ENCODE measurements at places on chromosomes 16 and 17. TPM values are rescaled to one million over a fixed set of nuclear protein-coding genes. Genes with fewer than 3 reads are reported as not detected.

Gene GRIN2A
- total RNA-seq = 0.03 TPM

Gene KRTAP16-1
- total RNA-seq = not detected

Gene CCL16
- total RNA-seq = not detected

Gene HES7
- 3.3 TPM for total RNA-seq

Gene WFIKKN2
- not detected for total RNA-seq

Gene CD79B
- 3.4 TPM for total RNA-seq

DNA sequence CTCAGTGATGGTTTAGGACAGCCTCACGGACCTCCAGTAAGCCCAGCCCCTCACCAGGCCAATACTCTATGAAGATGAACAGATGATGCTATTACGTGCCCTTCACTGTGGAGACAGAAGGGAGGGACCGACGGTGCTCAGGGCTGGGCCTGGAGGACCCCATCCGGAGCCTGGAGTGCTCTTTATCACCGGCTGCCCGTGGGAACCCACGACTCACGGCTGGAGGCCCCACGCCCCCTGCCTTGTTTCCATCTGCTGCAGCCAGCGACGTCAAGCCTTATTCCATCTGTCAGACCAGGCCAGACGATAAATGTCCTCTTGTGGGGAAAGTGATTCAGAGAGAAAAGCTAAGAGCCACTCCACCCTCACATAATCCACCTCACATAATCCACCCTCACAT, 4.0 kb upstream of the TIMM22 start:
- DNase-seq = no peak

DNA sequence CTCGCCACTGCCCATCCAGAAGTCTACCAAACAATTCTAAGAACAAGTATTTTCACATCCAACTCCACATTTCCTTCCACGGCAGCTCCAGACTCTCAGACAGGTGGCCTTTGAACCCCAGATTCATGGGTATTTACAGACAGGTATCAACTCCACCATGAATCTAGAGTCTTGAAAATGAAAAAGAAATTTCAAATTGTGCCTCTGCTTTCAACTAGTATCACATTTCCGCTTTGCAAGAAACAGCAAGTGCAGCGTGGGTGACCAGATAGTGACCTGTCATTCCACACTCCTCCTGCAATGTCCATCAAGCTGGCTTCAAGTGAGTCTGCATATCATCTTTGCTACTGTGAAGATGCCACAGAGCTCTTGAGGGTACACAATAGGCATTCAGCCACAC, 232.4 kb upstream of the RPL38 start:
- no peak for DNase-seq

DNA sequence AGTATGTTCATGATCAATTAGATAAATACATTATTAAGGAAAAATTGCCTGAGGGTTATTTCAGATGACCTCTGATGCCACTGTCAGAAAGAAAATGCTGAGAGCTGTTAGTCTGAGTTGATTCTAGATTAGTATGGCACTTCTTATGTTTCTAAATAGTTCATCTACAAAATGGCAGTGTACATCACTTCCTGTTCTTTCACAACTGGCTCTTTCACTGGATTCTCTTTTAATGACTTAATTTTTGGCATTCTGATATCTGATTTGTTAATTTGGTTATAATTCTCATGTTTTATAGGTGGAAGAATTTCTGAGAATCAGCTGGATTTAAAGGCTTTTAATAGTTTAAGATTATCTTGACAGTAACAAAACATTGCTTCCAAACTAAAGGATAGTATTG, 3.3 kb downstream of the TAOK1 start:
- DNase-seq = no peak

DNA sequence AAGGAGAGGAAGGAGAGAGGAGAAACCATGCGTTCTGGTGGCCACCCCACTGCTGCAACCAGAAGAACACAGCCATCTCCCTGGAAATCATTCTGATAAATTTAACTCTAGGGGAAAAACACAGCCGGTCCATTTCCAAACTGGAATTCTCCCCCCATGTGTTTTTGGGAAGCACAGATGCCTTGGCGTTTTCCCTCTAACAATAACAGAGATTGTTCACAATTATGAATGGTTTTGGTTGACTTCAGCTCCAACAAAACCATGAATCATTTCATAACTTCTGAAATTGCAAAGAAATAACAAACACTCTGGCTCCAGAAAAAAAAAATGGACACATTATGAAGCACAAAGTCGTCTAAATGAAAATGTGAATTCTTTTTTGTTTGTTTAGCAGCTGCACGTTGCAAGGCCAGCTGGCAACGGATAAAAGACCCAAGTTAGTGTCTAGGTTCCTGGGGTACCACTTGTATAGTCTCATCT, 46.2 kb downstream of the GNAO1 start:
- DNase-seq = no peak

DNA sequence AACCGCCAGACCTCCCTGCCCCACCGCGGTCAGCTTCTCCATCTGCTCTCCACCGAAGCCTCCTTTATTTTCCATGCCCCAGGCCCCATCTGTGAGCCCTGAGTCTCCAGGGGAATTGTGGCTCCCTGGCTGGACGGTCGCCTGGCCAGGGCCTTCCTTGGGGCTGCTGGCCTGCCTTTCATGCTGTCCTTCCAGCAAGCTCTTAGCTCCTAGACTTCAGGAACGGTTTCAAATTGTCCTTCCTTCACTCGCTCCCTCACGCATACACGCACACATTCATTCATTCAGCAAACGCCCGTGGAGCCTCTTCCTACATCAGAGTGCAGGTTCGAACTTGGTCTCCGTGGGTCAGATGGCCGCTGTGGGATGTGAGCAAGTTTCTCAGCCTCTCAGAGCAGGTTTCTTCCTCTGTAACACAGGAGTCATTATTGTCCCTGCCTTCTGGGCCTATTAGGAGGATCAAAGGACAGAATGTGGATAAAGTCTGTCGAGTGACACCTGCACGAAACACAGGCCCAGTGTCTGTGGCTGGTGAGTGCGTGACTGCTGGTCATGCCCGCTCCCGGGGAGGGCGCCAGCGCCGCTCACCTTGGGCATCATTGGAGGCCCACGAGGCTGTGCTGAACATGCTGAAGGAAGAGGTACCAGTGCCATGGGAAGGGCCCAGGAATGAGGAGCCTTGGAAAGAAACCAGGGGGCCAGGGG, 18.7 kb upstream of the GSE1 start:
- no peak for DNase-seq

DNA sequence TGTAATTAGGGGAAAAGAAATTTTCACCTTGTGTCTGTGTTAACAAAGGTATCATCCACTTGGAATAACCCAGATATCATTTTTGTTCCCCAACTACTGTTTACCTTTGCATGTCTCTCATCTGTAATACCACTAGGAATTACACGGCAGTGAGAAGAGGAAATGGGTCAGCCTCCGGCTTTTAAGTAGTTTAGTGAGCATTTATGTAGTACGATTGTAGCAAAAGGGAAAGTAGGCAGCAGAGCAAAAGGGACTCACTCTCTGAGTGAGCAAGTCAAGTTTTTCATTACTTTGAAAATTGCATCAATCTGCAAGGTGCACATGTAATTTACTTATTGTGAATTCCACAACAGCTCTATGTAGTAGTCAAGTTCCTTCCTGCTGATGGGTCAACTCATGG, 11.2 kb downstream of the PHF12 start:
- no peak for DNase-seq

DNA sequence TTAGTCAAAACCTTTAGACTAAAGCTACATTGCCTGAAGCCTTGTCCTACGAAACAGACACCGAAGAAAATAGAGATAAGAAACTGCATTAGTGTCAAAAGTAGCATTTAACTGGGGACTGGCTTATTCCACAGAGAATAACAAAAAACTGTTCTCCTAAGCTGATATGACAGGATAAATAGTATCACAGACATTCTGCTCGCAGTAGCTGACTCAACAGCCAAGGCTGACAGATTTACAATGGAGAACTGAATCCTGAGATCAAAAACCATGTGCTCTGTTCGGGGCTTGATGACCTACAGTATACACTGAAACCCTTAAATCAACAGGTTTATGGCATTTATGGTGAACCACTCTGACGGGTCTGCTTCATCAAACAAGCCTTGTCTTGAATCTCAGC, 25.5 kb downstream of the ADAMTS18 start:
- no peak for DNase-seq
